Hepatic stellate cell (primary cell): ENCODE measurements at places on chromosomes 7 and 10.

DNA sequence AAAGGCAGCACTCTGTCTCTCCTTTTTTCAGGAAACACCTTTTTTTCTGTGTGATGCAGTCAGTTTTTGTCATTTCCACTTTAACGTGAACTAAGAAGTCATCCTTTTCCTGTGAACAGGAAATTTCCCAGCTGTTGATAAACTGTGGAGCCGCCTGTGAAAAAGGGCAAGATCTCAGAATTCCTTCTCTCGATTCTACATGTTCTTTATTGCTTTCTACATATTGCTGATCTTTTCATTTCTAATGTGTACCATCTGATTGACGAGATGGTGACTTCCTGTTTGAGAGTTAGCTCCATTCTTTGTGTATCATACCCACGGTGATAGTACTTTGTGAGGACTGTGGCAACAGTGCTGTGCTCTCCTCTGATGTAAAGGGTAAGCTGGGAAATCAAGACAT lies 50.4 kb downstream of the ADD3 start:
- no peak for DNase-seq

- no peak for DNase-seq
Observed at GRCh38 chr7:30396389-30396788, 82.2 kb downstream of the NOD1 start.

DNA sequence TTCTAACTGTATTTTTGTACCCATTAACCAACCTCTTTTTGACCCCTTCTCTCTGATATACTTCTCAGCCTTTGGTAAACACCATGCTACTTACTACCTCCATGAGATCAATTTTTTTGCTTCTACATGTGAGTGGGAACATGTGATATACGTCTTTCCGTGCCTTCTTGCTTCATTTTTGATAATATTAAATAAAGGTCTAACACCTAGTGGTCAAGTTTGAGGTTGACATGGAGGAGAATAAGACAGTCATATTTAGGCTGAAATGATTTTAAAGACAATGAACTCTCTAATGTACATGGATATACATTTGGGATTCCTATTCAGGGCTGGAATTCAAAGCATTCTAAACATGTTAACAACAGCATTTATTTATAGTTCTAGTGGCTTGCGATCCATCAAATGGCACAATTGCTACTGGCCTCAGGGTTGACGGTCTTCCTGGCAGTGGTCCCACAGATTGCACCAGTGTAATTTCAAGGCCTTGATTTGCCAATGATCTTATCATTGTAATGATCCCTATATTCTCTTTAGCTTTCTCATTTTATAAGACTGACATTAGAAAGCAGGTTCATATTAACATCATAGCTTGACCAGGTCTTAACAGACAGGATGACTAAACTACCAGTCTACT lies 315.9 kb upstream of the ETV1 start:
- no peak for DNase-seq

- DNase-seq, result no peak
Observed at GRCh38 chr10:104767745-104768144, 126.7 kb downstream of the SORCS3 start.

DNA sequence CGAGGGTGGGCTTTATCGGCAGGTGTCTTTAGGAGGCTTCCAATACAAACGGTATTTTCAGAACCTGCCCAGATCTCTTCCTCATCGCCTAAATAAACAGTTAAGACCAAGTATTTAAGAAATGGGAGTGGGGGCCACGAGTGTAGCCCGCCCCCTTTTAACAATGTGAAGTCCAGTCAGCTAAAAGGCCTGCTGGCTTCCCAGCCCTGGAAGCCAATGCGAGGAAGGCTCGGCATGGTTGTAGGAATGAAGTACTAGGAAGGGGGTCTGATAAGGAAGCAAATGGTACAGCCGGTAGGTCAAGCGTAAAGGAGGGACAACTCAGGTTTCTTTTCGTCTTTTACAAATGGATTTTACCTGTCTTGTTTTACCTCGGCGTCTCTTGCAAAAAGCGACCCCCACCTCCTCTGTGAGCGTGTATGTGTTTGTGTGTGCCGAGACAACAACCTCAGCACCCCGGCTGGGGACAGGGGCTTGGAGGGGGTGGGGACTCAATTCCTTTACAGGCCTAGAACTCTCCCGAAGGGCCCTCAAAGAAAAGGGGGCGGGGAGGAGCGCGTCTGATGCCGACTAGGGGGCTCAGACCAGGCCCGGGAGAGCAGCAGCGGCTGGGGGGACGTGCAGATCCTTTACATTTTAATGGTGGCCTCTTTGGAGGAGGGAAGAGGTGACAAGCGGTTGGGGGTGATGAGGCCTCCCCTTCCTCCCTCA lies 147.6 kb downstream of the GPR85 start:
- peak; percentile 19 for DNase-seq

GRCh38 chr7:80136261-80137055 lies 1.8 kb downstream of the GNAI1 start:
- DNase-seq, result peak; percentile 19

DNA sequence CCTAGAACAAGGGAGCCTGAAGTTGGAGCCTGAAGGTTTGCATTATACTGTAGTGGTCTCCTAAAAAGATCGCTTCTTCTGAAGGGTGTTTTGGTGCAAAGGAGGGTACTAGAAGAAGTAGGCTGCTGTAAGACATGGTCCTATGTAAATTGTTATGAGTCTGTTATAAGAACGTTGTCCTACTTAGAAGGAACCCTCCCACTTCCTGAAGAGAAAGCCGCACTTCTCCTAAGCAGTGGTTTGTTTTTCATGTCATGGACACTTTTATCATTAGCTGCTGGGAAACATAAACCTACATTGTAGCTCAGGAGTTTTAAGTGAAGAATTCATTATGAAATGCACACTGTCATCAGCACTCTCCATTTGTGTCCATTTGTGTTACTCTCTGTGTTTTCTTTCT lies 129.1 kb upstream of the ITGB1 start:
- DNase-seq, result no peak

DNA sequence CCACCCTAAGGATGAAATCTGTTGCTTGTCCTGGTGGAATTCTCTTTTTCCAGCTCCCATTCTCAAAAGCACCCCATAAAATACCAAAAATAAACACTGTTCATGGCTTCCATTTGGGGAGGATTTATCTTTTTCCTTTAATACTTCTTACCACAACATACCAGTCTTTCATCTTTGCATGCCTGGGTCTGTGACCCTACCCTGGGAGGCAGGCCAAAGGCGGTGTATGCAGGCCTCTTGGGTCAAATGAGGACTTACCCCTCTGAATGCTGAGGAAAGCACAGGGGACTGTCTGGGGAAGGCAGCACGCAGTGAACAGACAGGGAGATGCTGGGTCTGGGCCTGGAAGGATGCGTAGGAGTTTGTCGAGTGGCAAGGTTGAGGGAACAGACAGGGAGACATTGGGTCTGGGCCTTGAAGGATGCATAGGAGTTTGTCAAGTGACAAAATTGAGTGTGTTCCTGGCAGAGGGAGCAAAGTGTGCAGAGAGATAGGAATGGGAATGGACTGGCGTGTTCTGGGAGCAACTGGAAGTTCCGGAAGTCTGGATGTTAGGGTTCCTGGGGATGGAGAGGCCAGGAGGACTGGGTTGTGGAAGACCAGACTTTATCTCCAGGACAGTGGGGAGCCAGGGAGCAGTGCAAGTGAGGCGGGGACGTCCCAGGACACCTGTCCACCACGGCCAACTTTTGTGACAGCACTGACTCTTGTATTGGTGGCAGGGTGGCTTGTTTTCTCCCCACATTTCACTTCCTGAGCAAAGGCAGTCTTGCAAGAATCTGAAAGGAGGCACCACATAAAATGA lies 40.8 kb downstream of the MYL10 start:
- no peak for DNase-seq

DNA sequence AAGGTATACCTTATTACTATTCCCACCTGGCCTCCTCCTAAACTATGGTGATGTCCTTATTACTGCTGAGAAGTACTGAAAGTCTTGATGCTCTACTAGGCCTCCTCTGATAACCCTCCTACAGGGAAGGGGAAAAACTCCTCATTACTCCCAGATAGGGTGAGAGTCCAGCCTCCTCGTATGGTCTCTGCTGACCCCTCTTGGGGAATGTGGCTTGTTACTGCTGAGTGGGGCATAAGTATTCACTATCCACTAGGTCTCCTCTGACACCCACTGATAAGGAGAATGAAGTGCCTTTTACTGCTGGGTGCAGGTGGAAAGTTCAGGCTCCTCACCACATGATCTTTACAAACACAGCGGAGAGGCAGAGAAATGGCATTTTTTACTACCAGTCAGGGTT lies 222.9 kb downstream of the CHRM2 start:
- no peak for DNase-seq

- DNase-seq, result no peak
Observed at GRCh38 chr7:94050046-94050445, 45.9 kb upstream of the BET1 start.

DNA sequence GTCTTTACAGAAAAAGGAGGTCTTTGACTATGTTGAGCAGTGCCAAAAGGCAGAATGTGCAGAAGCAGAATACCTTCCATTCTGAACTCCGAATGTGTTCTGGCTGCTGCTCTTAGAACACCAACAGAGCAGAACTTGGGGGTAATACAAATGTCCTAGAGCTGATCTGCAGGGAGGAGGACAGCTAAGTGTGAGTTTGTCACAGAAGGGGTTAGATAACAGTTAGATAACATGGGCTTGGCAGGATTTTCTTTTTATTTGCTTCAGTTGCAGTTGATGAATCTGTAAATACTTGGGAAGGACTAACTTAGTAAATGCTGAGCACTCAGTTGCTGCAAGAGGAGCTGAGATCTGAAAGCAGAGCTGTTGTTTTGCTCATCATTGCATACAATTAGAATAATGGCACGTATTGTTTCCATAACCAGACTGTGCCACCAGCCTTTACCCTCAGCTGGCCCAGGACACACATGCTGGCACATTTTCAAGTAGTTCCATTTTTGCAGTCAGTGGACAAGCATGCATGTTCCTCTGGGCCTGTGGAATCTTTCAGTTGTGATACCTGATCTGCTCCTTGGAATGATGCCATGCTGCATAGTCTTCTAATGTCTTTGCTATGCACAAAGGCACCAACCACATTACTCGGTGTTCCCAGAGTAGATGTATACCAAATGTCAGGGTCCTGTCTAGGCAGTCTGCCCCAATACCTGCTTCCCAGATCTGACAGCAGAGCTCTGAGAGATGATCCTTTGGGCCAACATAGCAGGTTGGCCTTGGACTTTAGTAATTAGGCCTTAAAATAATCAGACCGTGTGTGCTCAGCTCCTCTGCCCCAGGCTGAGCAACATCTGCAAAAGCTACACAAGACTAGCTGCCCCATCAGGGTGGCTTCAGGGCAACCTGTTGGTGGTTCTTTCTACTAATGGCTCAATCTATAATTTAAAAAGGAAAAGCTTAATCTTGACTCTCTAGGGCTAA lies 55.7 kb downstream of the GSDME start:
- peak; percentile 46 for DNase-seq

DNA sequence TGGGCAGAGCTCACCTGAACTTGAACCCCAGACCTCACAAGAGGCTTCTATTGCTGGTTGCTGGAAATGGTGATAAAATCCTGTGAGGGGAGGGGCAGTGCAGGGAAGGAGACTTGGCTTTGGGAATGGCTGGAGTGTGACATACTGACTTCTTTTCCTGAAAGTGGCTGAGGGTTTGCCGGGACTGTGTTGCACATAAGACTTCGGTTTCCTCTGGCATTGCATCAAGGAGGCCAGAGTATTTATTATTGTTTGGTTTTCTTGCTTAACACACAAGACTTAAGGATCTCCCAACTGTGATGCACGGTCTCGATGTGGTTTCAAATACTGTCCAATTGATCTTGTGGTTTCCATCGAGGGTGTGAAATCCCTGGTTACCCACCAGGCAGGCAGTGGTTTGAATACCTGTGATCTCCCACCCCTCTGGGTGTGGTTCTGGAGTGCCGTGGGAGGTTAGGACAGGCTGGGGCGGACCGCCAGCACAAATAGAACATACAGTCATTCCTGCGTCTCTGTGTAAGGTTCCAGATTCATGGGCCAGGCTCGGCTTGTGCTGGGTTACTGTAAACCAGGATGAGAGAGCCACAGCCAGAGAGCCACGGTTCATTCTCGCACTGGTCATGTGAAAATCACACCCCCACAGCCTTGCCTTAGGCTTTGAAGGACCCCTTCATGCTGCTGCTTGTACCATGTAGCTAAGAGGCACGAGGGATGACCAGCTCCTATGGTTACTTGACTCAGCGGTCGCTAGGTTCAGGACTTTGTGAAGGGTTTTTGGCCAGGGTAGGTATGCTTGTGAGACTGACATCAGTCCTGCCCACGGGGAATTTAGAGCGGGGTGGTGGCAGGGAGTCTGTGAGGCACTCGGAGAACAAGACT lies 39.2 kb downstream of the WBP1L start:
- peak; percentile 63 for DNase-seq

DNA sequence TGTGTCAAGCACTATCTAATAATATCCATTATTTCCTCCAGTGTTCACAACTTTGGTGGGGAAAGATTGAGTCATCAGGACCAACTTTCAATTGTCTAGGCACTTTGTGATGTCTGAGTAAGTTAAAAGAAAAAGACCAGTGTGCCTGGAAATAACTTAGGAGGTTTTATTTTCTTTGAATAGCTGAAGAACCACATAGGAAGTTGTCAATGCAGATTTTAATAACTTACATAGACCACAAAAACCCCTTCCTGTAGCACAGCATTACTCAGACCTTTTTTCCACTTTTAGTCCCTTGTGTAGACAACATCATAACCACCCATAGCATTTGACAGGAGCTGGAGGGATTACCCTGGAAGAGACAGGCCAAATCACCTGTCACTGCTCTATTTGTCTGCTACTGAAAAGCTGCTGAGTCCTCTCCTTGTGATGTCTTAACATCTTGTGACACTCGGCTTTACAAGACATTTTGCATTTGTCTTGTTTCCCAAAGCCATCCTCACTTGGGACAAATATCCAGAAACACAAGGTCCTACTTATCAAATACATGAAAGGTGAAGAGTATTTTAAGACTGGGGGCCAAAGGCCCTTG lies 241.5 kb upstream of the PTER start:
- no peak for DNase-seq

DNA sequence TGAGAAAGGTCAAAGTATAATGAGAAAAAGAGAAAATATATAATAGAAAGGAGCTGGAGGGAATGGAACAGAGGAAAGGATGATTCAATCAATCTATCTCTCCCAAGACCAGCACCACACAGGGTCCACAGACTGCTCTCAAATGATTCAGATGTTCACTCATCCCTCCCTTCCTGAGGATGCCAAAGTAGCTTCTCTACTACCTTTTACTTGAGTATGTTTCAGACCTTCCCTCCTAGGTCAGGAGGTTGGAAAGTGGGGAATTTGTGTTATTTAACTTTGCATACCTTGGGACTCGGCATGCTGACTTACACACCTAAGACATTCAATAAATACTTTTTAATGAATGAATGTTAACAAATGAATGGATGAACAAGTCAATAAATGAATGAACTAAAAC lies 30.6 kb downstream of the CPVL start:
- DNase-seq, result no peak

DNA sequence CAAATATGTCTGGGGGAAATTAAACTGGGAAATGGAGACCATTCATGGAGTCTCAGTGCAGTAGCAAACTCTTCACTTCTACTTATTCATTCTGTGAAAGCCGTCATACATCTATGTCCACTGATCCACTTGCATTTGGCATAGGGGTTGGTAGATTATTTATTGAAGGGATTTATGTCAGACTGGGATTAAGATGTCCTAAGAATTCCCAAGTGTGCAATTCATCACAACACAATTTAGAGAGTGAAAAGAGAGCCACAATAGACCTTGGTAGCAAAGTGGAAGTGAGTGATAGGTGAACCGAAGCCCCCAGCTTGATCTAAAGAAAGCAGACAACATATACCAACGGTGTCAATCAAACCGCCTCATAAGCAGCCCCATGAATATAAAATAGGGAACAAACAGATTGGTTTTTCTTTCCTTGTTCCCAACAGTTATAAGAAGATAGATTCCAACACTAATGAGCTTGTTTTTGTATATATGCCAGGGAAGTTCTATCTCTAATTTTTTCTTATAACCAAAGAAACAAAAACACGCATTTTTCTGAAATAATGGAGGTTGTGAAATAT lies 234.3 kb downstream of the CACNA2D1 start:
- DNase-seq, result no peak
